ENCODE measurements at places on chromosomes 3 and 15. TPM values are rescaled to one million over a fixed set of nuclear protein-coding genes. Genes with fewer than 3 reads are reported as not detected.

FILIP1L gene
- 2.9 TPM for total RNA-seq

DNA sequence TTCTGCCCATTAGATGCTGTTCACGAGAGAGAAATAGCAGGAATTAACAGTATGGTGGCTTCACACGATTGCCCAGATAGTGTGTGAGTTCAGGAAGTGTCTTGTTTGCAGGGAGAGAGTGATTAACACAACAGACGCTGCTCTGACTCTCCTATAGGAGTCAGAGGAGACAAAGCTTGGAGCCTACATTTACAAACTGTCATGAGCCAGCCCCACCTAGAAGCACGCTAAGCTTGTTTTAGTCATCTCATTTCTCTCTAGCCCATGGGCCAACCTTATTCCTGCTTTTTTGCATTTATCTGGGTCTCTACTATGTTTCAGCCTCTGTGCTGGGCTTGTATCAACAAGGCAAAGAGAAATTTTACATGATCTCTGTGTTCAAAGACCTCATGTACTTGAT is 128.3 kb upstream of the BFSP2 start:
- H3K27ac ChIP-seq = no peak overlapping the region
- H3K4me1 ChIP-seq = no peaks in the 10 kb centered on the region
- no peaks in the 10 kb centered on the region for H3K27me3 ChIP-seq
- H3K4me3 ChIP-seq = no peak overlapping the region
- H3K36me3 ChIP-seq = no peaks in the 10 kb centered on the region

TICRR gene
- 11.2 TPM for total RNA-seq

UBL7 gene
- total RNA-seq = 34.6 TPM

DNA sequence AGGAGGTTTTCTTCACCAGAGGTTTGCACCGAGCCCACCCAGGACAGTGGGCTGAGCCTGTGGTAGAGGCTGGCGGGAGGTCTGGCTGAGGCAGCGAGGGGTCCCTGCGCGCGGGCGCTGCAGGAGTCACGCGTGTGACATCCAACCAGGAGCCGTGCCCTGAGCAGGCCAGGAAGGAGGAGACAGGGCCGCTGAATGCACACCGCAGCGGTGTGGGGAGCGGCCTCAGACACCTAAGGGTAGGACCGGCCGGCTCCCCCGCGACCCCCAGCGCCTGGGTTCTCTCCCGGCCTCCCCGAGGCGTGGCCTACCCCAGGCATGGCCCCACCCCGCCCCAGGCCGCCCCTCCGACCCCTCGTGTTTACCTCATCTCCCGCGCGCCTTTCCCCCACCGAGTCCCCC is 412 bp downstream of the SLC41A3 start:
- peak overlapping the region; percentile 75 for H3K4me3 ChIP-seq
- DNase-seq = no peak
- H3K36me3 ChIP-seq = no peaks in the 10 kb centered on the region
- peaks cover 14% of the 10 kb centered on the region for H3K4me1 ChIP-seq
- H3K27me3 ChIP-seq = no peaks in the 10 kb centered on the region
- peak overlapping the region; percentile 98 for H3K27ac ChIP-seq

GRCh38 chr3:55085231-55085630 is 157.4 kb upstream of the LRTM1 start:
- H3K36me3 ChIP-seq = no peaks in the 10 kb centered on the region
- no peaks in the 10 kb centered on the region for H3K4me1 ChIP-seq
- no peak overlapping the region for H3K27ac ChIP-seq
- DNase-seq = no peak

GRCh38 chr15:39084674-39085530 is 496.0 kb upstream of the THBS1 start:
- H3K4me1 ChIP-seq = no peaks in the 10 kb centered on the region
- H3K36me3 ChIP-seq = no peaks in the 10 kb centered on the region
- DNase-seq = no peak
- no peaks in the 10 kb centered on the region for H3K27me3 ChIP-seq
- no peak overlapping the region for H3K4me3 ChIP-seq

DNA sequence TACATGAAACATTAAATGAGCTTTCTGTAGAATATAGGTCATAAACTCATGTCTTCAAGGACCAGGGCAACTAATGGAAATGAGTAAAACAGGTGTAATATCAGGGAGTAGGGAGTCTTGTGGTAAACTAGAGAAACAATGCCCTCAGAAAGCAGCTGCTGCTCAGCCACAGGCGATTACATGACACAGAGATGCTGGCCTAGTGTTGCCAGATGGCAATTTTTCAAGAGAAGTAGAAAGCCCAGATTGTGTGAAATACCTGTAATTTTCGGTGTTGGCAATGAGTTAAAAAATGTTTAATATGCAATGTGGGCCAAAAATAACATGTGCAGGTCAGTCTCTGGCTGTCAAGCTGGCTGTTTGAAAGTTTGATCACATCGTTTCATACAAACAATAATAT is 23.4 kb downstream of the NCEH1 start:
- no peak for DNase-seq
- H3K4me1 ChIP-seq = peaks cover 21% of the 10 kb centered on the region
- H3K27me3 ChIP-seq = no peaks in the 10 kb centered on the region
- no peak overlapping the region for H3K4me3 ChIP-seq

GRCh38 chr3:145842294-145842902 is 318.6 kb downstream of the PLOD2 start:
- H3K36me3 ChIP-seq = no peaks in the 10 kb centered on the region
- no peaks in the 10 kb centered on the region for H3K4me1 ChIP-seq
- no peaks in the 10 kb centered on the region for H3K27me3 ChIP-seq
- H3K4me3 ChIP-seq = no peak overlapping the region
- DNase-seq = no peak

- no peak overlapping the region for H3K27ac ChIP-seq
- no peaks in the 10 kb centered on the region for H3K36me3 ChIP-seq
- no peaks in the 10 kb centered on the region for H3K27me3 ChIP-seq
- no peak overlapping the region for H3K4me3 ChIP-seq
Observed at GRCh38 chr15:23397779-23398178, 43.2 kb downstream of the GOLGA8S start.

DNA sequence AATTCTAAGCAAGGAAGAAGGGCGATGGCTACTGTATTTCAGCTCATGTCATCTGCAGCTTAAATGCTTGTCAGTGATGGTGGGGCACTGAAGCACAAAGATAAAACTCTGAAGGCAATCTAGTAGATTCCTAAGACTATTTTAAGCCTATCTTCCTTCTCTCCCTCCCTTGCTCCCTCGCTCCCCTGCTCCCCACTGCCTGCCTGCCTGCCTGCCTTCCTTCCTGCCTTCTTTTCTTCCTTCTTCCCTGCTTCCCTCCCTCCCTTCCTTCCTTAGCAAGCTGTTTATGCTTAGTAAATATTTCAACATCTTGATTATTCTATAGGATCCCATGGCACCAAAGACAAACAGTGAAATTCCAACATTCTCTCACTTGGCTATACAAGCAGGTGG is 99.6 kb downstream of the OXSM start:
- no peaks in the 10 kb centered on the region for H3K27me3 ChIP-seq
- H3K36me3 ChIP-seq = no peaks in the 10 kb centered on the region
- no peaks in the 10 kb centered on the region for H3K4me1 ChIP-seq
- H3K4me3 ChIP-seq = no peak overlapping the region

SLC27A2 gene
- total RNA-seq = 2.2 TPM

DNA sequence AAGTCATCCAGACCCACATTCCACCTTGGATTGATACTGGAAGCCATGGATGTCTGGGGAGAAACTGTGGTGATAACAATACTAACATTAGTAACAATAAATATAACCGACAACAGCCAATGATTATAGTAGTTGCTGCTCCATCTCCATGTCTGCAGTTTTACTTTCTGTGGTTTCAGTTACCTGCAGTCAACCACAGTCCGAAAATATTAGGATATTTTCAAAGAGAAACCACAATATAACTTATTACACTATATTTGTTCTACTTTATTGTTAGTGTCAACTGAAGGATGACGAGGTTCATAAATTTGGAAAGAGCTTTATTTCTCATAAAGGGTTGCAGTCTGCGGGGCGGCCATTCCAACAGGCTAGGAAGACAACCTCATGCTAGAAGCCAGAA is 2.6 kb upstream of the NSMCE3 start:
- H3K27ac ChIP-seq = no peak overlapping the region
- H3K4me1 ChIP-seq = peaks cover 31% of the 10 kb centered on the region
- DNase-seq = no peak
- no peaks in the 10 kb centered on the region for H3K27me3 ChIP-seq

RMDN3 gene
- 25.0 TPM for total RNA-seq

DNA sequence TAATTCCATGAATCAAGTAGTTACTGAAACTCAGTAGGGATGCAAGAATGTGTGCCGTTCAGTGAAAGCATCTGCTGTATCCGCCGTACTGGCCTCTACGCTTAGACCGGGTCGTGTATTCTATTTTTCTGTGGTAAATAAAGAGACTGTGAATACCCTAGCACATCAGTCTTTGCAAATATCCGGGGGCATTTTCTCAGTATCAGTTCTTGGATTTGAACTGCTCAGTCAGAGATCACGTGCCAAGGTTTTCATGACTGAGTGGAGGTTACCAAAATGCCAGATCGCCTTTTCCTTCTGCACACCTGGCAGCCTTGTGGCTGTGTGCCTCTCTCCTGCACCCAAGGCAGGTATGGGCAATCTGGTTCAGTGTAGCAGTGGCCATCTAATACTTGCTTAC is 377.0 kb downstream of the OCA2 start:
- no peaks in the 10 kb centered on the region for H3K36me3 ChIP-seq
- H3K4me3 ChIP-seq = no peak overlapping the region
- H3K4me1 ChIP-seq = no peaks in the 10 kb centered on the region
- H3K27me3 ChIP-seq = no peaks in the 10 kb centered on the region
- no peak overlapping the region for H3K27ac ChIP-seq

DNA sequence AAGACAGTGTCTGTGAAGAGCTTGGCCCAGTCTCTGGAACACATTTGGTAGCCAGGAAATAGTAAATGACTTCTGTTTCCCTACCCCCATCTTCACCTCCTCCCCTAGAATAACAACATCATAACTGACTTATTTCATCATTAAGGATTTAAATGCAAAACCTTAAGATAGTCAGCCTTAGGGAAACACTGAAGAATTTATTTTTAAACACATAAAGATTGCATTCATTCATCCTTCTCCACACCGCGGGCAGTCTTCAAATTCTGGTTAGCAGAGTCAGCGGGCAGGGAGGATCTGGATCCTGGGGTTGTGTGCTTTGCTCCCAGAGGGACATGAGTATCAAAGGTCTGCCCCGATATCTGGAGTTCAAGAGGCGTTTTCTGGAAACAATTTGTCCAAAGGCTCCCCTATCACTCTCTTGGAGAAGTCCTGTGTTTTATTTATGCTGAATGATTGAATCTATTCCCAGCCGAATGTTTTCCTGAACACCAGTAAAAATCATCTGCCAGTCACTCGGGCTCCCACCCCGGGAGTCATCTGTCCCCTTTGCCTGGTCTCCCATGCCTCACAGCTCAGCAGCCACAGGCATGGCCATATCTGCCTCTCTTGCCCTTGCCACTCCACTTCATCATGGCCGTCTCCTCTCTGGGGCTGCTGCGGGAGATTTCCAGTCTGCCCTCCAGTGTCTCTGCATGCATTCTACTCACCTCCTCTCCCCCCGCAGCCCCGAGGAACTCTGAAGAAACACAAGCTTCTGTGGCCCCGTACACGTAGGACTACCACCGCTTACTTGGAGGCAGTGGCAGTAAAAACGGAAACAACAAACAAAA is 234.7 kb upstream of the CTDSPL start:
- H3K36me3 ChIP-seq = no peaks in the 10 kb centered on the region
- H3K27ac ChIP-seq = peak overlapping the region; percentile 70
- no peak for DNase-seq

DNA sequence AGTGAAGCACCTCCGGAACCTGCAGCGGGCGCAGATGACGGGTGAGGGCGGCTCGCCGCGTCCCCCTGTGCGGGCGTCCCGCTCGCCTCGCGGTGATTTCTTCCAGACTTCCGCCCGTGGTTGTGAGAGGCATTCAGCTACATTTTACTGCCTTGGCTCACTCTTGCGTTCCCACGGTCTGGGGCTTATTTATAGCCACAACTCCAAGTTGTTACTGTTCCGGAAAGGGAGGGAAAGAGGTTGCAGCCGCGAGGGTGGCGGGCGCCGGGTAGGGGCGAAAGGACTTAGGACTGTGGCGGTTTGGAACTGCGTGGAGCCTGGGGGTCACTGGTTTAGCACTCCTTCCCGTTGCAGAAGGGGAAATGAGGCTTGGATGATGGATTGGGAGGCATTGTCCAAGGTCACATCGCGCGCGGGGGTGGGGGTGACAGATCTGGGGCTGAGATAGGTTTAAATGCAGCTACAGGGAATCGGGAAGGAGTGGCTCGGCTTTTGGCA is 1.1 kb downstream of the HES1 start:
- peaks cover 47% of the 10 kb centered on the region for H3K4me1 ChIP-seq
- peak overlapping the region; percentile 97 for H3K27ac ChIP-seq
- no peak for DNase-seq
- peaks cover 8% of the 10 kb centered on the region for H3K36me3 ChIP-seq

DNA sequence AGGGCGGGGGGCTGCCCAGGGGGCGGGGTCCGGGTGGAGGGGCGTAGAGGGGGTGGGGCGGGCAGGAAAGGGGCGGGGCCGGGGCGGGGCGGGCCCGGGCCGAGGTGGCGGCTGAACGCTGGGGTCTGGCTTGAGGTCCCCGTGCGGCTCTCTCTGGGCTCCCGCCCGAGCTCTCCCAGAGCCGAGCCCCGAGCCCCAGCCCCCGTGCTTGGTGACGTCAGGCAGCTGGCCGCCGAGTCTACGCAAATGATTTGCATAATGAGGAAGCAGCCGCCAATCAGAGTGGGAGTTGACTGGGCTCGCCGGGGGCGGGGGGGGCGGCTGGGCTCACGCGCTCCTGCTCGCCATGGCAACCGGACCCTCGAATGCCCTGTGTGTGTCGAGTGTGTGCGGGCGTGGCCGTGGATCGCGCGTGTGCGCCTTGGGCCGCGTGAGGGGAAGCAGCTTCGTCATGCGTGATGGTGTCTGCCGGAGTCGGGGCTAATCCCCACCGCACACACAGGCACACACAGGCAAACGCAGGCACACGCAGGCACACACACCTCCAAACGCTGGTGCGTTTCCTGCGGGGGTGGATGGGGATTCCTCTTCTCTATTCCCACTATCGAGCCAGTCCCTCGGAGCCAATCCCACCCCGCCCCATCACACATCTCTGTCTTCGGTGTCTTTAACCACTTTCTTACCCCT is at the start of gene CELF6:
CELF6 (minus strand) TSS at position 173 of the 687 bp plus-strand sequence. CDS start 283 bp downstream, outside the sequence.
- H3K4me1 ChIP-seq = peaks cover 22% of the 10 kb centered on the region
- no peak within 1 kb of the TSS for H3K27ac ChIP-seq
- no peaks in the 10 kb centered on the region for H3K27me3 ChIP-seq

DNA sequence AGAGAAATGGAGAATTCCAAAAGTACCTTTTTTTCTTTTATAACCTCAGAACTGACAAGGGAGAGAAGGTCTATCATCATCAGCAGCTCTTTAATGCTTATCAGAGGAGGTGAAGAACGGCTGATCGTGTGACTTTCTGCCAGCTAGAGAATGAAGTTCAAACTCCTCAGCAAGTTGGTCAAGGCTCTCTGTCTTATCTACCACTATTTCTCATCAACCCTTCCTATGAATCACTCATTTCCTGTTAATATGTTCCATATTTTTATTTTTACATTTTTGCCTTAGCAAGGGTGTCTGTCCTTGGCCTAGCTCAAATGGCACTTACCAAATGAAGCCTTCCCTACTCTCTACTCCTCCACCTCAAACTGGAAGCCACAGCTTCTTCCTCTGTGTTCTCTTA is 73.1 kb upstream of the TSPAN3 start:
- no peaks in the 10 kb centered on the region for H3K4me1 ChIP-seq
- peaks cover 11% of the 10 kb centered on the region for H3K36me3 ChIP-seq
- H3K4me3 ChIP-seq = no peak overlapping the region
- H3K27ac ChIP-seq = peak overlapping the region; percentile 19
- DNase-seq = no peak

Data from esophagus squamous epithelium (tissue), 5 donors.